Fibroblast of skin of right biceps (primary cell): ENCODE measurements at places on chromosomes 1 and 21.

- DNase-seq: no peak
Measured at GRCh38 chr1:995665-996633, 3.9 kb downstream of the HES4 start.

DNA sequence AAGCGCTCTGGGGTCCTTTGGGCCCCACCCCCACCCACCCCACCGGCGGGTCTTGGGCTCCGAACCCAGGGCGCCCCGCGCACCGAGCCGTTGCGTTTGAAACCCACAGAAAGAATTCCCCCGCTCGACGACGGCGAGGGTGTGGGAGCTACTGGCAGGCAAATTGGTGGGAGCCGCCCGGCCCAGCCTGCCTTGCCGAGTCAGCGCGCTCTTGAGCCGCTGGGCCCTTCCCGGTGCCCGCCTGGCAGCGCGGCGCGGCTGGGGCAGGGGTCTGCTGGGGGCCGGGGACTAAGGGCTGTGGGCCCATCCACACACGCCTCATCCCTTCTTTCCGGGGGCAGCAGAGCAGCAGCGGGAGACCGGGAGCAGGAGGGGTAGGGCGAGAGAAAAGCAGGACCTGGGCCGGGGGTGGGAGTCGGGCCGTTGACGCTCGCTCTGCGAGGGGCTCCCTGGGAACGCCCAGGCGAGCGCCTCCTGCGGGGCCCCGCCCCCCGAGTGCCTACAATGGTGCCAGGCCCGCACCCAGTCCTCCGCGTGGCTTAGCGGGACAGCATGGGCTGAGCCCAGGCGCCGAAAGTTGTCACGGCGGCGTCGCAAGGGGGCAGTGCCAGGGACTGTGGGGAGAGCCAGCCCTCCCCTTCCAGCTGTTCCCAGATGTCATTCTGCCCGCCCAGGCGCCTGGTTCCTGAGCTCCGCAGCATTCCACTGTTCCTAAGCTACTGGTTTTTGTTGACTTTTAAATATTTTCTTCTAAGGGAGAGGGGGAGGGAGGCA is at the start of gene C1orf94:
TSS of gene C1orf94 (plus strand) at position 78 of the 774 bp plus-strand sequence. CDS start 883 bp downstream, outside the sequence.
- DNase-seq: no peak

GRCh38 chr1:219339466-219339865 is 165.8 kb downstream of the LYPLAL1 start:
- DNase-seq: peak; percentile 52

- DNase-seq: no peak
Measured at GRCh38 chr1:88169139-88169538, 514.9 kb upstream of the PKN2 start.

- DNase-seq: no peak
Measured at GRCh38 chr1:109193653-109194590, 19.8 kb upstream of the SARS1 start.

GRCh38 chr1:201459775-201460174 is 9.2 kb downstream of the PHLDA3 start:
- DNase-seq: no peak

DNA sequence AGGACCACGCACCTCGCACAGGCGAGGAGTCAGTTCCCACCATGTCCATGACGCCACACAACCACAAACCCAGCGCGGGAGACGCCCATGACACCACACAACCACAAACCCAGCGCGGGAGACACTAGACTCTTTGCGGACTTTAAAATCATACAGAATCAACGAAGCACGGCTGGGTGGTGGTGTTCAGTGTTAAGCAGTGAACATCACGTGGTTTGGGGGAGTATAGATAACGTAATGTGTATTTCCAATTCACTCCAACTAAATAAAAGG is 19.2 kb downstream of the PTTG1IP start:
- DNase-seq: no peak

- no peak for DNase-seq
Measured at GRCh38 chr1:206769304-206769731, 1.3 kb upstream of the IL19 start.

DNA sequence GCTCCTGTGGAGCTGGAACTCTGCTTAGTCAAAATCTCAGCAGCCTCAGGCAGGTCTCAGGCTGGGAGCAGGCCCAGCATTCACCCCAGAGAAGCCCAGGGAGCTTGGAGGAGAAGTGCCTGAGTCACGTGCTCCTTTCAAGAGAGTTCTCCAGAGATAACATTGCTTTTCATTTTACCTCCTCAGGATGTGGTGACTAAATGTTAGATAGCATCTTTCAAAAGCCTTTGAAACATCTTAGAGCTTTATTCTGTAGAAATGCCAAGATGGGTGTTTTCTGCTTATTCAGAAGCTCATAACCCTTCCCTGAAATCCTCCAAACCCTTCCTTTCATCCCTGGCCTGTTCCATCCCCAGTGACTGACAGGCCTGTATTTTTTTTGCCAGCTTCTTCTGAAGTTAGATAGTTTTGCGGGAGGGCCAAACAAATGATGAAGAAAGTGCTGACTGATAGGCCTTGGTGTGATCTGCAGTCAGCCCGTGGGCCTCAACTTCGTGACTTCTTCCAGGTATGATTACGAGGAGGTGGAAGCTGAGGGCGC is 58.0 kb downstream of the PGM1 start:
- DNase-seq: peak; percentile 48

- peak; percentile 49 for DNase-seq
Measured at GRCh38 chr1:218482683-218483082, 137.5 kb downstream of the TGFB2 start.
